ENCODE measurements at places on chromosomes 5 and 9.

DNA sequence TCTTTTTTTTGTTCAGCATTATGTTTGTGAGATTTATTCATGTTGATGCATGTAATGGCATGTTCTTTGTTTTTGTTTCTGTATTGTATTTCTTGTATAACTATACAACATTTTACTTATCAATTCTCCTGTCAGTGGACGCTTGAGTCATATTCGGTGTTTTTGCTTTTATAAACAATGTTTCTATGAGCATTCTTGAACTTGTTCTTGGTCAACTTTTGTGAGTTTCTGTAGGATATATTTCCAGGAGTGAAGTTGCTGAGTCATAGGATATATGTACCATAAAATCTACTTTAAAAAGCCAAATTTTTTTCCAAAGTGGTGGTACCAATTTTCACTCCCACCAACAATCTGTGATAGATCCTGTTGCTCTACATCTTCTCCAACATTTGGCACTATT lies 104.8 kb downstream of the VCAN start:
- DNase-seq = no peak

DNA sequence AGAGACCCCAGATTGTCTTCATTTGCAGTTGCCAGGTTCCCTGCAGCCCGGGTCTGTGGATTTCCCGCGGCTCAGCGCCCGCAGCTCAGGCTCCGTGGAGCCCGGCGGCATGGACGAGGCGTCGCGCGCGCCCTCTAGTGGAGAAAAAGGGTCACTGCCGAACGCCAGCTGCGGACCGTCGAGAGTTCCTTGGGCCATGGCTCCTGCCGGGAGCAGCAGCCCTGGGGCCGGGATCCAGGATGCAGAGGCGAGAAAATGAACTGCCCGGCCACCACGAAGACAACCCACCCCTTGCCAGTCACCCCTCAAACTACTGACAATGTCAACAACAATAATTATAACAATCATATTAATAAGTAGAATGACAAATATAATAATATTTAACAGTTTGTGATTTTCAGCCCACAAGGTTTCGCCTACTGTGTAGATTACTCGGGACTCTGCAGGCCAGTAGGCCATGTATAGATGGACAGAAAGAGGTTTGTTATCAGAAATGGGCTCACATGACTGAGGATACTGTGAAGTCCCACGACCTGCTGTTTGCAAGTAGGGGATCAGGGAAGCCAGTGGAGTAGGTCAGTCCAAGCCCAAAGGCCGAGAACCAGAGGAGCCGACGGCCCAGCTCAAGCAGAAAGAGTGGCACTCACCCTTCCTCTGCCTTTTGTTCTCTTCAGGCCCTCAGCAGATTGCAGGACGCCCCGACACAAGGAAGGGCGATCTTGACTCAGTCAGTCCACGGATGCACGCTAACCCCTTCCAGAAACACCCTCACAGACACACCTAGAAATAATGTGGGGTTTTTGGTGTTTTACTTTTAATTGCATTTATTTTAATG lies 43.1 kb downstream of the BOD1 start:
- DNase-seq = peak; percentile 58

DNA sequence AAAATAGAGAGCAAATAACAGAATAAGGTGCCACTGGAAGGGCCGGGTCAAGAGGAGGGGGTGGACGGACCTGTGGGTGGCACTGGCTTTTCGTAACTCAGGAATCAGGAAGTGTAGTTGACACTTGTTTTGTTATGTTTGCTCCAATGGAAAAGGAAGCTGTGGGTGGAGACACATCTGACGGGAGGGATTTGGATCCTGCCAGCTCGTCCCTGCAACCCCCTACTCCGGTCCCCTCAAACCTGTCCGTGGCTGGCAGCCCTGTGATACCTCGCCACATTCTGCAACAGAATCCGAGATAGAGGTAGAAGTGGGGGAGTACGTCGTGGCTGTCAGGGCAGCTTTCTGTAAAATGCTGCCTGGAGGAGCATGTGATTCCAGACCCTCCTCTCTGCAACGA lies 104.2 kb upstream of the IER5L start:
- no peak for DNase-seq

GRCh38 chr9:115690786-115691496 lies 462.6 kb upstream of the PAPPA start:
- DNase-seq = no peak

DNA sequence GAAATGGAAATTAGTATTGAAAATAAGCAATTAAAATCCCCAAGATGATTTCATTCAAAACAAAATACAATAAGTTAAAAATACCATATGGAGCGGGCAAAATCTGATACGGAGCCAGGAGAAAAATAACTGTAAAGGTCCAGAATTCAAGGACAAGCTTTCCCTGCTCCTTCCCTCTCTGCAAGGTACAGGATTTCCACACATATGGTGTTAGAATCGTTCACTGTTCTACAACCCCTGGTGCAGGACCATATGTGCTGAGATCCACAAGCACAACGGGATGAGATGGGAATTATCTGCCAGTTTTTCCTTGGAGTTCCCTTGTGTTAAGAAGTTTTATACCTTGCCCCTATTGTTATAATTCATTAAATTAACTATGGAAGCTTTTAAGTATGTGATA lies 94.7 kb upstream of the DMAC1 start:
- DNase-seq = no peak

GRCh38 chr5:59275170-59275509 lies 618.4 kb downstream of the PDE4D start:
- DNase-seq = no peak

DNA sequence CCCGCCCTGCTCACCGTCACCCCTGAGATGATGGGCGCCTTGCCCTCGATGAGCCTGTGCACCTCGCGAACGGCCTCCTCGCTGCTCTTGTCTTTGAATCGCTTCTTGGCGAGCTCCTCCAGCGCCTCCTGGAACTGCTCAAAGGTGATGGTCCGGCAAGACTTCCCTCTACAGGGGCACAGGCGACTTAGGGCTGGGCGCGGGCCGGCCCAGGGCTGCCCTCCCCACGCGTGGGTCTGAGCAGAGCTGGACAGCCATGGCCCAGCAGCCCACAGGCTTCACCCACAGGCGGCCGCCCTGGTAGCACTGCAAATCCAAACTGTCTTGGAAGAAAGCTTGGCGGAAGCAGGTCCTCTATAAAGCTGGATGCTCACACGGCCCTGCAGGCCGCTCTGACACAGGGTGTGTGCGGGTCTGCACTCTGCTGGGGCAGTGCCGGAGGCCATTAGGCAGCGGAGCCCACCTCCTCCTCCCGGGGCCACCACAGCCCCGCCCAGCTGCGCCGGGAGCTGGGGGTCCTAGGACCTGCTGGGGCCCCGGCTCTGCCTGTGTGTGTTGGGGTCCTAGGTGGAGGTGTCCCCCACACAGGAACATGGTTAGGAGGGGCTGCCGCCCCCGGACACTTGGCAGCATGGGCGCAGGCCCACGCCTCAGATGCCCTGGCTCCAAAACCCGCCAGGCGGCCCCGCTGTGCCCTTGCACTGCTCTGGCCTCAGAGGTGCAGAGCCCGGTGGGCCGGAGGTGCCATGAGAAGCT lies 27.0 kb downstream of the TPPP start:
- no peak for DNase-seq

DNA sequence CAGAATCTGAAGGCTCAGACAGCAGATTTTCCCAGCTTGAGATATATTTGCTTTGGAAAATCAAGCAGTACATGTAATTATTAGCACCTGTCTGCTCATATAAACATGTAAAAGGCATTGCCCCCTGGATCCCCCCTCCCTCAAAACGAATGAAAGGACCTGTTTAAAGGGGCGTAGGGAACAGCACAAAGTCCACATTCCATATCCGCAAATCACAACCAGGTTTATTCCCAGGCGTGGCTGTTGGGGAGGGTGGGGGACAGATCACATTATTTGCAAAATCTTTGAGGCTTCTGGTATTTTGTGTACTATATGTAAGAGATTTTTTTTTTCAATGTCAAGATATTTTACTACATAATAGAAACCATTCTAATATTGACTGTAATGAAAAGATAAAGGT lies 8.7 kb upstream of the MRPS2 start:
- no peak for DNase-seq

- DNase-seq = no peak
Observed at GRCh38 chr5:1836891-1837880, 36.0 kb downstream of the NDUFS6 start.

DNA sequence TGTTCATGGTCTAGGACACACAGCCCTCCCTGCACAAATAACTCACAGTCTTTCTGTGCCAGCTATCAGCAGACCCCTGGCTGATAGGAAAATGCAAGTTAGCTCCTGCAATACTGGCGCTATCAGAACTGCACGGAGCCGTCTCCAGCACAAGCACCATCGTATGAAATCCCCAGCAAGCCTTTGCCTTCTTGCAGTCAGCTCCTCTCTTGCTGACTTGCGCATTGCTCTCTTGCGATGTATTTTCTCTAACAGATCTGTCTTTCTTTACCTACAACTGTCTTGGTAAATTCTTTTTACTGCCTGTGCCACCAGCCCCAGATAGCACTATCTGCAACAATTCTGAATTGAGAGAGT lies 25.1 kb upstream of the UGCG start:
- DNase-seq = no peak

DNA sequence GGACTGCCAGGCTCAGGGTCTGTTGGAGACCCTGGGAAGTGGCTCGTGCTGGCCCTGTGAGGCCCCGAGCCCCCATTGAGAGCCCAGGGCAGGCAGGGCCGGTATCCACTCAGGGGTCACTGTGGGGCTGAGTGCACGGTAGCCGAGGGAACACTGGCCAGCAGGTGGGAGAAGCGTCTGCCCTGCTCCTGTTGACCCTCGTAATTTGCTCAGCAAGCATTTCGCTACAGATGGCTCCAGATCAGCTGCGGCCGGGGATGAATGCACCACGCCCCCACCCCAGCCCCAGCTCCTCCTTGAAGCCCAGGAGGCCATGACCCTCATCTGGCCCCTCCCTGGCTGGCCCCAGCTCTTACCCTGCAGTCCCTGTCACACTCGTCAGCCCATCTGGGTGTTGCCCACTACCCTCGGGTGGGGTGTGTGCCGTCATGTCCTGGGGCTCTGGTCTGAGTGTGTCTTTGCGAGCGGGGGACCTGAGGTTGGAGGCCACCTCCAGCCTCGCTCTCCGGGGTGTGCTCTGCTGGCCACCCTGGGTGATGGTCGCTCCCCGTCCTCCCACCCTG lies 6.1 kb upstream of the NRARP start:
- DNase-seq = no peak

DNA sequence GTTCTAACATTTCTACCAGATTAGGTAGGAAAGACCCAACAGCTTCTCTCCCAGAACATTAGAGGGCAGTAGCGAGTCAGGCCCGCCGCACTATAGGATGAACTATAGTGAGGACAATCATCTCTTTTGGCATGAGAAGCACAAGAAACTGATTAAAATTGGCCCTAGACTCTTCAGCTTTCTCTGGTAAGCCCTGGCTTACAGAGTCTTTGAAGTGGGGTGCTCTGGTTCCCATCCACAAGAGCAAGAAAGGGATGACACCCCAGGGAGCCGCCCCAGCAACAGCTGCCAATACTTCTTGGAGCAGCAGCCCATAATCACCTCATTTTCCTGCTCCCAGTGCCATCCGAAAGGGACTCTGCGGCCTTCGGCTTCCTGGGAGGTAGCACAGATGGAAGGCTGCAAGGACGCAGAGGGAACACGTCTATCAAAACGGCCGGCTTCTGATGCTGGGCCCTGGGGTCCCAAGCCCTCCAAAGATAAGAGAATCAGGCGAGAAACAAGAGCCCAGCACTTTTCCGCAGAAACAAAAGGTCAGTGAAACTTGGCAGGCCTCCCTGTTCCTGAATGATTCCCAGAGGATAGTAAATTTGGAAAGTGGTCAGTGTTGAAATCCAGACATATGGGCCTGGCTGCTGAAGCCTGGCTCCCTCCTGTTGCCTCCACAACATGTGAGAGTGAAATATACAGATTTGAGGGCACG lies 69.3 kb downstream of the HSD17B3 start:
- no peak for DNase-seq

- DNase-seq = no peak
Observed at GRCh38 chr9:120655005-120655622, 59.2 kb downstream of the MEGF9 start.

- DNase-seq = peak; percentile 25
Observed at GRCh38 chr9:133792721-133793470, 54.7 kb upstream of the SARDH start.

GRCh38 chr5:12951846-12952245 lies 992.6 kb downstream of the DNAH5 start:
- DNase-seq = no peak

DNA sequence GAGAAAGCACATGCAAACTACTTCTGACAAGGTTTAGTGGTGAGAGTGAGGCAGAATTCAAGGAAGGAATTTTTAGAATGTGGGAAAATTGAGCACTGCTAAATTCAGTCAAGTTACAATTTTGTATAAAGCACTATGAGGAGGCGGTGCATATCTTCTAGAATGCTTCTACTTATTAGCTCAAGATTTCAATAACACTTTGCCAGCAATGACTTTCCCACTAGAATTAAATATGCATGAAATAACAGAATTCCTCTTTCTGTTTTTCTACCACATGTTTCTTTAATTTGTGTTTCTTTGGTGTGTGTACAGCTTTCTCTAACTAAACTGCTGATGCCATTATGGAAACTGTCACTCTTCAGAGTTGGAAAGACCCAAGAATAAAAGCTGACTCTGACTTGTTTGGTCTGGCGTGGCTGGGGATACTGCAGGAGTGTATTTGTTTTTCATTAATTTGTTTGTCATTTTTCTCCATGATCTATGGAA lies 163.5 kb downstream of the ARSB start:
- DNase-seq = no peak

DNA sequence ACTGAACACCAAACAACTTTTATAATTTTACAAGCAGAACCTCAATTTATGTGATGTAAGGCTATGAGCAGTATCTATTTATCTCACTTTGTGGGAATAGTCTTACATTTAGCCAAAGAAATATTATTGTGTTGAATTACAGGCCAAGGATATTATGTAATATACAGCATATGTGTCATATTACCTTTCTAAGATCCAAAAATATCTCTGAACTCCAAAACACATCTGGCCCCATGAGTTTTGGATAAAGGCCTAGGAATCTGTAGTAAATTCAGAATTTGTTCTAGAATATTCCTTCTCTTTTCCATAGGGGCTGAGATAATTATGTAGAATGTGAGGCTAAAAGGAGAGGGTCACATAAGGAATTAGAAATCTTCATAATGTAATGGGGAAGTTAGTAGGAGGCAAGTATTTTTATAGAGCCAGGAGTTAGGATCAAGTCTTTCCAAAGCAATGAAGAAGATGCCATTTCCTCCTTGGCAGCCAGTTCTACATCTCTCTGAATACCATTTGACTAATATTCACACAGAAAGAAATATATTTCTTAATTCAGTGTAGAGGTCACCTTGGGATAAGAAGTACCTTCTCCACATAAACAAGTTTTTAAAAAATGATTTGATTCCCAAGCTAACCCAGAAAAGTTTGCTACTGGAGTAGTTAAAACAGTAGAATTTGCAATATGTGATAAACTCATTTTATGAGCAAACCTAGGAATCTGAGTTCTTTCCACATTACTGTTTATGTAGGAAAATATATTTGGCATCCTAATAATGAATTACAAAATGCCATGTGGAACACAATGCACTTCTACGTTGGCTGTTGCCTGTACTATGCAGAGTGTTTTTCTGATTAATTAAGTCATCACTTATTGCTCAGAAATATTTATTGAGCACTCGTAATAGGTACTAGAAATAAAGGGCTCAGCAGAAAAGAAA lies 20.3 kb upstream of the GRAMD2B start:
- DNase-seq = no peak
